Right ventricle myocardium superior (tissue), 1 donor: ENCODE measurements at places on chromosomes 12 and 14. TPM values are rescaled to one million over a fixed set of nuclear protein-coding genes. Genes with fewer than 3 reads are reported as not detected.

DNA sequence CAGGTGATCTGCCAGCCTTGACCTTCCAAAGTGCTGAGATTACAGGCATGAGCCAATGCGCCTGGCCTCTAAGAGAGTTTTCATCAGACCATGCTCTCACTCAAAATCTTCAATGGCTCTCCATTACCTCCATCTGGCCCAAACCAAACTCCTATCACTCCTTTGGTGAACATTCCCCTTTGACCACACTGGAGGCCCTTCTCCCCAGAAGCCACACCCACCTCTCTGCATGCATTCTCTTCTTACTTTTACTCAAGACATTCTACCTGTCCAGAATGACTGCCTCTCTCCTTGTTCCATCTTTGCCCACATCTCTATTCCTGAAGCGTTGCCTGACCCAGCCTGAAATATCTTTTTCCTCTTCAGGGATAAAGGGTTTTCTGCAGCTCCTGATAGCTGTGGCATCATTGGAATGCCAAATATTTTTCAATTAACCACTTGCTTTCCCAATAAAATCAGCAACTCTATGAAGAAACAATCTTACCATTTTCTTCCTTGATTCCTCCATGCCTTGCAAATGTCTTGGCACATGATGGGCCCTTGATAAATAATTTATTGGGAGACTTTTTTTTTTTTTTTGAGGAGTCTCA, 15.5 kb downstream of the PLEK2 start:
- DNase-seq = no peak

- no peak for DNase-seq
Observed at GRCh38 chr14:29390081-29390832, 537.4 kb downstream of the PRKD1 start.

The CLEC6A gene
- not detected for total RNA-seq

The PTPRO gene
- 0.91 TPM for total RNA-seq

The LHX5 gene
- total RNA-seq = not detected

DNA sequence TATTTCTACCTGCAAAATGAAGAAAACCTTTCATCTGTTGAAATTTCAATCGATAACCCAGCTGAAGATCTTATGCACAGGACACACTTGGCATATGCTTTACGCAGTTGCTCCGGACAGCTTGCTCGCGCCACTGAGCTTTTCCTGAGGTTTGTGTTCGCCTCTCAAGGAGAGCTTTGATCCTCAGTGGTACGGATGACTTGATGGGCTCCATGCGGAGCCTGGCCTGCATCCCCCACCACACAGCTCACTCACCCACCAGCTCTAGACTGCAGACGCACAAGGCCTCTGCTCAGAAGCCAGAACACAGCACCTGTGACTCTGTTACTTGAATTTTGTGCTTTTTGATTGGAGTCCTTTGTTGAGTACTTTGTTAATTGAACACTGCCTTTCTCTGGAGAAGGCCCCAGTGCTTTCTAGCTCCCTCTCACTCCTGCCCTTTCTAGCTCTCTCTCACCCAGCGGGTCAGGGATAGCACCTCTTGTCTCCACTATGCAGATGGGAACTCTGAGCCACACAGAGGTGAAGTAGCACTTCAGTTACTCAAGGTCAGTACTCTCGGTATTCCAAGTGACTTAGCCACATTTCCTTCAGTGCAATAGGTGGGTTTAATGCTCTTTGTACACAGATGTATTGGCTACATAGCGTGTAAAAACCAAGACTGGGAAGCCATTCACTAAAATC, 52.1 kb downstream of the TBC1D30 start:
- DNase-seq = no peak

DNA sequence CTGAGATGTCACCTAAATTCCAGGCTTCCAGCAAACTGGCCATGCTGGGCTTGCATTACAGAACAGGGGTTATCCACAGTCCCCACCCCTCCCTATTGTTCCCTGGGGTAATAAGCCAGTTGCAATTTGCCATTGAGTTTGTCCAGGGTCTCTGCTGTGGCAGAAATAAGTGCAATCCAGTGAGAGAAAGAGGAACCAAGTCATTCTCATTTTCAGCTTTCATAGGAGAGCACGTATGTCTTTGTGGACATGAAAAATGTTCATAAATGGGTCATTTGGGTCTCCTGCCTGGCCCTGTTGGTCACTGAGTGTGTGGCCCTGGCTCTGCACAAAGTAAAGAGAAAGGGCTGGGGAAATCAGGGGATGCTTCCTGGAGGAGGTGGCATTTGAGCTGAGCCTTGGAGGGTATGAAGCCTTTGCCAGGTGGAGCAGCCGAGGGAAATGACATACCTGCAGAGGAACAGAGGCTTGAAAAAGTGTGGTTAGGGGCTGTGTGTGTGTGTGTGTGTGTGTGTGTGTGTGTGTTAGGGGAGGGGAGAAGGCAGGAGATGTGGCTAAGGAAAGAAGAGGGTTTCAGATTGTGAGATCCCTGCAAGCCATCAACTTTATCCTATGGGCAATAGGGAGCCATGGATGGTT, 29.3 kb downstream of the CMKLR1 start:
- no peak for DNase-seq

DNA sequence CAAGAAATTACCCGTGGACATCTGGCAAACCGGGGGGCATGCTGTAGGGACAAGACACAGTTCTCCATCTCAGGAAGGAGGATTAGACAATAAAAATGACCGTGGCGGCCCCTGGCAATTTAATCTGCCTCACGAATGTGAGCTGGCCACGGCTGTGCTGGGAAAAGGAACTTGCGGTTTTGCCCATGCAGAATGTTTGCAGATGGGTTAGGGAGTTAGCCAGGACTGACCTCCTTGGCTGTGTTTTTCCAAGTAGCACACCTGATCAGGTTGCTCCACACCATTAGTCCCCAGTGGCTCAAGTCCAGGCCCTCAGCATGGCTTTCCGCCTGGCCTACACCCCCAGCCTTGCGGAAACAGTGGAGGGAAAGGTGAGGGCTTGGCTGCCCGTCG, 20.8 kb downstream of the TPCN1 start:
- no peak for DNase-seq

The KRT6B gene
- not detected for total RNA-seq

The CCDC38 gene
- total RNA-seq = 0.08 TPM

GRCh38 chr12:77847060-77847541, 16.4 kb downstream of the NAV3 start:
- DNase-seq = no peak
